ENCODE measurements at places on chromosomes 7 and 10.

- no peak for DNase-seq
These were observed 238.2 kb downstream of the DNAJB6 start for GRCh38 chr7:157574914-157575586.

DNA sequence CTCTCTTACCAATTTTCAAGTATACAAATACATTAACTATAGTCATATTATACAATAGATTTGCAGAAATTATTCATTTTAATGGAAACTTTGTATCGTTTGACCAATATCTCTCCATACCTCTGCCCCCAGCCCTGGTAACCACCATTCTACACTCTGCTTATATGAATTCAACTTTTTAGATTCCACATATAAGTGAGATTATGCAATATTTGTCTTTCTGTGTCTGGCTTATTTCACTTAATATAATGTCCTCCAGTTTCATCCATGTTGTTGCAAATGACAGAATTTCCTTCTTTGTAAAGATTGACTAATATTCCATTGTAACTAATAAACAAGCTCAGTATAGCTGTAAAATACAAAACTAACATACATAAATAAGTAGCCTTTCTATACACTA, 55.4 kb downstream of the A1CF start:
- DNase-seq = no peak

DNA sequence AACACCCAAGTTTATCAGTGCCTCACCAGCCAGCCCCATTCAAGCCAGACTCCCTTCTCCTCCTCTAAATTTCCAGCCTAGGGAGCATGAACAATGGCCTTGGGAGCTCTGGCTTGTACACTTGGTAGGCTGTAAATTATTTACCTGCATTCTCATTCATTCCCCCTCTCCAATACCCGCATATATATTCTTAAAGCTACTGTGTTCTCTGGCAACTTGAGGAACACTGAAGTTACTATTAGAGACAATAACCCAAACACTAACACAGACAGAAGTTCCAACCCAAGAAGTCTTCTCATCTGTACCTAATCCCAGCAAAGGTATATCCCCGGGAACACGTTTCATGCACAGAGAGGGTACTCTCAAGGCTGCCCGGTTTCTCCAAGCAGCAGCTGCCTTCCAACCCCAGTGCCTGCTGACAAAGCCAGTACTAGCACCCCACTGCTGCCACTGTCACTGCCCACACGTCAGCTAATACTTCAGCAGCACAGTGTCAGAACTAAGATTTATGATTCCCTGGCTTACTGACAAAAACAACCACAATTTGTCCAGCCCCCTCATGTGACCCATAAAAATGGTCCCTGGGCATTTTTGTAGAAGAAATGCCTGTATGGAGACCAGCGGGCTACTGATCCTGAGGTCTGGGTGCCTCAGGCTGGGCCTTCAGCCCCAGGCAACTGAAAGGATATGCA, 3.1 kb downstream of the WDR91 start:
- peak; percentile 83 for DNase-seq

- DNase-seq = peak; percentile 81
These were observed 25.9 kb downstream of the SFXN4 start for GRCh38 chr10:119139464-119140067.

GRCh38 chr10:22597138-22597537, 117.2 kb downstream of the PIP4K2A start:
- DNase-seq = no peak

DNA sequence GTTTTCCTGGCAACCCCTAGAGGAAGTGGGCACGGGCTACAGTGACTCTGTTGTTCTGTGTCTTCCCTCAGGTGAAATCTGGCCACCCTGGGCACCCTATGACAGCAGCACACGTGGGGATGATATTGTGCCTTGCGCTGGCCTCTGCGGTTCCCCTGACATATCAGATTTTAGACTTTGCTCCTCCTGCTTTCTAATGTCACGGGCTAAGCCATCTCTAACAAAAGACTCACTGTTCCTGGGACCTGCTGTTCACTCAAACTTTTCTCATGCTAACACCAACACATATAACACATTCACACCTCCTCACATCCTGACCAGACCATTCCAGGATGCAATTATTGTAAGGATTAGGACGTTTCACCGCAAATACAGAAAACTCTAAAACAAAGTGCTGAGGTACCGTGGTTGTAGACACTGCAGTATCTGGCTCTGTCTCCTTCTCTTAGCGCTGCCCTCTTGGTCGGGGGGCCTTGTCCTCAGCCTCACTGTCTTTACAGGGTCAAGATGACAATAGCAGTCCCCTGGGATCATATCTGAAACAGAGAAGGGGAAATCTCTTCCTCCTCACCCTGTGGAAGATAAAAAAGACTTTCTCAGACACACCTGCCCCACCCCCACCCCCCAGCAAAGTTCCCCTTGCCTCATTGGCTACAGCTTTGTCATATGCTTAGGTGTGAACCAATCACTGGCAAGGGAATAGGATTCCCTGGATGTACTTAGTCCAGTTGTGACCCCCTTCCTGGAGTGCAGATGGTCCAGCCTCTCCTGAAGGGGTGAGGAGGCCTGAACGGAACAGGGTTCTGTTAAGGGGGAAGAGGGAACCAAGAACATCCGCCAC, 14.1 kb downstream of the CHN2 start:
- no peak for DNase-seq

- no peak for DNase-seq
These were observed 50.8 kb downstream of the CXCL12 start for GRCh38 chr10:44334091-44334490.

DNA sequence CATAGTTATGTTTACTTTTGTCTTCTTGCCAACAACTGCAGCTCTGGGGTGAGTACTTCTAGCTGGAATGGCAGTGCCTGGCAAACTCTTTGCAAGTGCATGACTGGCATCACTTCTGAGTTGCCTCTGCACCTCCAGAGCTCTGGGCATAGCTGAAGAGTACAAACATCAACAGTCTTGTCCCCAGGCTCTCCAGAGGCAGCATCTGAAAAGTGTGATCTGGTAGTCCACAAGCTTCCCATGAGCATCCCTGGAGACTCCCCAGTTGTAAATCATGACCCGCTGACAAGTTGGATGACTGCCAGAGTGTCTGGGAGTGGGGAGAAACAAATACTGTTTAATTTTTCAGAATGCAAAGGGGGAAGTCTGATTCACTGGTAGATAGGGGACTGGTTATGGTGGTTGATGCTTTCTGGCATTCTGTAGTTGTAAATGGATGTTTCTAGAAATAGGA, 138.9 kb upstream of the CDK13 start:
- DNase-seq = peak; percentile 56

DNA sequence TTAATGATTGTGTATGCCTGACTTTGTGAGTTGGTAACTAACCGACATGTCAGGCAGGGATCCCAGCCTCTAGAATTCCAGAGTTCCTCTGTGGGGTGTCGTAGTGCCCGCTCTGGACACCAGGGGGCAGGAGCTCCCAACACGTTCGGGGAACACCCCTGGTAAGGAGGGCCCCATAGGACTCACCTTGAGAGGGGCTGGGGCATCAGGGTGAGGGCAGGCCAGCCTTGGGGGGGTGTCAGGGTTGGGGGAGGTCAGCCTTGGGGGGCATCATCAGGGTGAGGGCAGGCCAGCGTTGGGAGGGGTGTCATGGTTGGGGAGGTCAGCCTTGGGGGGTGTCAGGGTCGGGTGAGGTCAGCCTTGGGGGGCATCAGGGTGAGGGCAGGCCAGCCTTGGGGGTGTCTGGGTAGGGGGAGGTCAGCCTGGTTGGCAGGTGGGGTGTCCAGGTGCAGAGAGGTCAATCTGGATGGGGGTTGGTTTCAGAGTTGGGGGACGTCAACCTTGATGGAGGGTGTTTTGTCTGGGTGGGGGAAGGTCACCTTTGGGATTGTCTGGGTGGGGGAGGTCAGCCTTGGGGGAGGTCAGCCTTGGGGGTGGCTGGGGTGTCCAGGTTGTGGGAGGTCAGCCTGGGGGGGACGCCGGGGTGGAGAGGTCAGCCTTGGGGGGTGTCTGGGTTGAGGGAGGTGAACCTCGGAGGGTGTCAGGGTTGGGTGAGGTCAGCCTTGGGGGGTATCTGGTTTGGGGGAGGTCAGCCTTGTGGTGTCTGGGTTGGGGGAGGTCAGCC, 45.6 kb upstream of the SUN1 start:
- peak; percentile 73 for DNase-seq

GRCh38 chr10:74051736-74052342, 53.9 kb downstream of the VCL start:
- DNase-seq = peak; percentile 38

DNA sequence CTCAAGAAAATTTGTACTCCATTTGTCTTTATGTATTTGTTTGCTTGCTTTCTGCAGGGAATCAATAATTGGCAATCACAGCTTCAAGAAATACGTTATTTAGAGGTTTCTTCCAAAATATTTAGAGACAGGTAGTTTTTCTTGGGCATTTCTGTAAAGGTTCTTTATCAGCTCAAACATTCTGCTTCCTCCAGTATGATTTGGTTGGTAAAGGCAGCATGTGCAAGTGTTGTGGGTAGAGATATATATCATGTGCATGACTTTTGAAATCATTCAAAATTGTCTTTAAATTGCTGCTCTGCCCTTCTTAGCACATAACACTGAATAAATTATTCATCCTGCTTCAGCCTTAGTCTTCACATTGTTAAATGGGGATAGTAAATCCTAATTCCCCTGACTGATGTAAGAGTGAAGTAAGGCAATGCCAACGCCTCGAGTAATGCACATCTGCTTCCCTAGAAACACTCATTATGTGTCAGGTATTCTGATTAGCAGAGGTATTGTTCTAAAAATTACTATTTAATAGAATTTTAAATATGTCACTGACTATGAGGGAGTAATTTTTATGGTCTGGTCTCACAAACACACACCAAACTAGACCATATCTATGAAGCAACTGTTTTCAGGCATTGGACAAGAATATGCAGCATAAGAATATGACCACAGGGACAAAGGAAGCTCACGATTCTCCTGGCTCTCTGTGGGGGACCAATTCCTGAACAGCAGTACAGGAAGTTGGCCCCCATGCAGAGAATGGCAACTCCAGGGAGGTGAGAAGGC, 77.3 kb upstream of the AKR1E2 start:
- DNase-seq = peak; percentile 47

DNA sequence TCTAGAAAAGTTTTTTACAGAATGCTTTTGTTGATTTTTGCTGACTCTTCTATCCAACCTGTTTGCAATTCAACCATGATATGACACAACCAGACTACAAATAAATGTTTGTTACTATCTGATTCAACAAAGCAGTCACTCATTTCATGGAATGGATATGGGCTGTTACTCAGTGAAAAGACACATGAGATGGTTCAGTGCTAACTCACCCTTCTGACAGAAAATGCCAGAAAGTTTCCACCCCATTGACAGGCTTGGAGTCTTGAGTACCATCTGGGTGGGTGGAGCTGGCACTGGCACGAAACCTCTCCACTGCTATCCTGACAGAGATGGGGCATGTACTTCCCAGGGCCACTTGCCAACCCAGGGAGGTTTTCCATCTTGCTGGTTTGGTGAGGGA, 39.5 kb downstream of the RBM28 start:
- DNase-seq = no peak

Measured in hematopoietic multipotent progenitor cell treated with erythropoietin and hydrocortisone succinate and interleukin-3 and kit ligand, for 4 days (in vitro differentiated cells).